ENCODE measurements at places on chromosomes 7 and 10. TPM values are rescaled to one million over a fixed set of nuclear protein-coding genes. Genes with fewer than 3 reads are reported as not detected.

DNA sequence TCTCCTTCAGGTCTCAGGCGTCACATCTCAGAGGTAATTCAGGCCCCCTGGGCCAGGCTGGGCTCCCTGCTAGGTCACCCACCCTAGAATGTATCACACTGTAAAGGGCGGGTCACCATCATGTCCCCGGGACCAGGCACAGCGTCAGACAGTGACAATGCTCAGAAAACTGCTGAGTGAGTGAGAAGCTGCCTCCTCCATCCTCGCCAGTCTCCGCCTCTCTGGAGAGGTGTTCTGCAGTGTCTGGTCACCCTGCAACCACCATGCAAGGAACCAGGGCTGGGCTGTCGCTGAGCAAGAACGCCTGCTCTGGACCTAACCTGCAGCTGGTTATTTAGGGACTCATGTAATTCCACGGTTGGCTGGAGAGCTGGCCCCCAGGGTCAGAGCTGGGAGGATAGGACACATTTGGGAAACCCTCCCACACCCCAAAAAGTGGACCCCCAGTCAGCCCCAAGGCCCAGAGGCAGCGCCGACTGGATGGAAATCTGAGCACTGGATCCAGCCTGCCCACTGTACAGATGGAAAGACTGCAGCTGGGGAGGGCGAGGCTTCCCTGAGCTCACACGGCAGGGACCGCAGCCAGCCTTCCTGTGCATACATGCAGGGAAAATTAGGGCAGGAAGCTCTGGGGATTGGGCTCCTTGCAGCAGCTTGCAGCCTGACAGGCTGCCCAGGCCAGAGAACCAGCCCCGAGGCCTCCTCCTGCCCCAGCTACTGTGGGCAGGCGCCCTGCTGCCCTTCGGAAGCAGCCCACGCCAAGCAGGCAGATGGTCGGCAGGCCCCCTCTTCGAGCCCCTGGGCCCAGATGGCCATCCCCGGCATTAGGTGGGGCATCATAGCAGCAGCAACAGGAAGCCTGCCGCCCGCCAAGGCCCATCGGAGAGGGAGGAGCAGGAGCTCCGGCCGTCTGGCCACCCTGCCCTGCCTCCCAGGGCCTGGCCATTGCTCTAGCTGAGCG lies 105.4 kb upstream of the ZMIZ1 start:
- no peak for DNase-seq

DNA sequence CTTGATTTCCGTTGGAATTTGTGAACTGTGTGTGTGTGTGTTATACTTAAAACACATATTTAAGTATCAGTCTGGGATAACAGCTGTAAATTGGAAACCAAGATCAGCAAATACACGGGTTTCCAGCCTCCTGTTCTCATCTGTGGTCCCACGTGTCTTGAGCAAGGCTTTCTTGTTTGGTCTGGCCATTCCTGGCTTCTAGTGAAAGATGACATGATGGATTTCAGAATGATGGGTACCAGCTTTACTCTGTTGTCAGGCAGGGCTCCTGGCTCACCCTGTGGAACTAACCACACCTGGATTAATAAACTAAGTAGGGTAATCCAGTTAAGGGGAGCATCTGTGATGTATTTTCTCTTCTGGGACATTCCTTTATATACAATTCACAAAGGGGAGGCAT lies 346.2 kb upstream of the AOAH start:
- no peak for DNase-seq

DNA sequence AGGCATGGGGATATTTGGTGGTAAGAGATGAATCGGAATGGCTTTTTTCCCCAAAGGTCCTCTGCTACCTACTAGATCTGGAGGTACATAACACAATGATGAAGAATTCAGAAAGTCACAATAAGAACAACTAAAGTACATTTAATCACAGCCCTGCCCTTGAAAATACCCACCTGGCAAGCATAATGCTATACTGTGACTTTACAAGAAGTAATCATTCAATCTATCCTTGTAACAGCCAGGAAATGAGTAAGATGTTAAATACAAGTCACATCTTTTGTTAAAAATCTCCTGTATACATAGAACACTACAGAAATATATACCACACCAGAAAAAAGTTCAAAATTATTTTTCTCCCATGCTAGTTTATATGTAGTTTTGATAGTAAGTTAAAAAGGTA lies 108.3 kb upstream of the ABCB5 start:
- no peak for DNase-seq

TAS2R4 gene
- total RNA-seq = 1.3 TPM

GRB10 gene
- 45.4 TPM for total RNA-seq

MXI1 gene
- total RNA-seq = 51.9 TPM

- DNase-seq = no peak
Observed at GRCh38 chr7:150322114-150322832, 882 bp upstream of the LRRC61 start.

GRCh38 chr10:112261281-112261822 lies 21.8 kb upstream of the TECTB start:
- DNase-seq = no peak

ELFN1 gene
- total RNA-seq = 1.8 TPM

GRCh38 chr10:20288060-20288459 lies 471.8 kb downstream of the PLXDC2 start:
- no peak for DNase-seq

CPED1 gene
- total RNA-seq = 99.6 TPM

DNA sequence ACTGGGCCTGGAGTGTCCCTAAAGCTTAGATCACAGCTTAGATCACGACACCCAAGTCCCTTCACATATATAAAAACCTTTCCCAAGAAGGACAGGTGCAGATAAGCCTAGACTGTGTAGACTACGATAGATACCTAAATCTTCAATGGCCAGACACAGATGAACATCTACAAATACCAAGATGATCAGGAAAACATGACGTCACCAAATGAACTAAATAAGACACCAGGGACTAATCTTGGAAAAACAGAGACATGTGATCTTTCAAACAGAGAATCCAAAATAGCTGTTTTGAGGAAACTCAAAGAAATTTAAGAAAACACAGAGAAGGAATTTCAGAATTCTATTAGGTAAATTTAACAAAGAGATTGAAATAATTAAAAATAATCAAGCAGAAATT lies 1082.6 kb upstream of the PHF14 start:
- no peak for DNase-seq

- DNase-seq = no peak
Observed at GRCh38 chr7:158663428-158663741, 41.2 kb downstream of the NCAPG2 start.

DNA sequence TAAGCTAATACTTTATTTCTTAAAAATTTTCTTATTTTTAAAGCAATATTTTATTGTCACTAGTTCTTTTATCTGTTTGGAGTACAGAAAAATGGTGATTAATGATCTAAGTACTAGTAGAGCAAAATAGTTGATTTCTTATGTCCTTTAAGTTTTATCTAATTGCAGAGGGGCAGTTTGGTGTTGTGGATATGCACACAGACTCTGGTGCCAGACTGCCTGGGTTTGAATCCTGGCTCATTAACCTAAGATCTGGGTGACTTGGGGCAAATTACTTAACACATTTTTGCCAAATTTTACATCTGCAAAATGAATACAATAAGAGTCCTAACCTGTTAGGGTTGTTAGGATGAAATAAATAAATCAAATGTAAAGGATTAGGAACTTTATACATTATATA lies 10.7 kb upstream of the PRPS1L1 start:
- DNase-seq = no peak

Data from posterior vena cava (tissue), 2 donors.